ENCODE measurements at places on chromosomes 11 and 22.

DNA sequence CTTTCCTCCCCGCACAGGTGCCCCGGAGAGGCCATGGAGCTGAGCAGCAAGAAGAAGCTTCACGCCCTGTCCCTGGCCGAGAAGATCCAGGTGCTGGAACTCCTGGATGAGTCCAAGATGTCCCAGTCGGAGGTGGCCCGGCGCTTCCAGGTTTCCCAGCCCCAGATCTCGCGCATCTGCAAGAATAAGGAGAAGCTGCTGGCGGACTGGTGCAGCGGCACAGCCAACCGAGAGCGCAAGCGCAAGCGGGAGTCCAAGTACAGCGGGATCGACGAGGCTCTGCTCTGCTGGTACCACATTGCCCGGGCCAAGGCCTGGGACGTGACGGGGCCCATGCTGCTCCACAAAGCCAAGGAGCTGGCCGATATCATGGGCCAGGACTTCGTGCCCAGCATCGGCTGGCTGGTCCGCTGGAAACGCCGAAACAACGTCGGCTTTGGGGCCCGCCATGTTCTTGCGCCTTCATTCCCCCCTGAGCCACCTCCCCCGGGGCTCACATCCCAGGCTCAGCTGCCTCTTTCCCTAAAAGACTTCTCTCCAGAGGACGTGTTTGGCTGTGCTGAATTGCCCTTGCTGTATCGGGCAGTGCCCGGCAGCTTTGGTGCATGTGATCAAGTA, 1.3 kb downstream of the TIGD3 start:
- DNase-seq, result peak; percentile 39

- no peak for DNase-seq
These were observed 22.1 kb downstream of the CD6 start for GRCh38 chr11:60993615-60994014.

DNA sequence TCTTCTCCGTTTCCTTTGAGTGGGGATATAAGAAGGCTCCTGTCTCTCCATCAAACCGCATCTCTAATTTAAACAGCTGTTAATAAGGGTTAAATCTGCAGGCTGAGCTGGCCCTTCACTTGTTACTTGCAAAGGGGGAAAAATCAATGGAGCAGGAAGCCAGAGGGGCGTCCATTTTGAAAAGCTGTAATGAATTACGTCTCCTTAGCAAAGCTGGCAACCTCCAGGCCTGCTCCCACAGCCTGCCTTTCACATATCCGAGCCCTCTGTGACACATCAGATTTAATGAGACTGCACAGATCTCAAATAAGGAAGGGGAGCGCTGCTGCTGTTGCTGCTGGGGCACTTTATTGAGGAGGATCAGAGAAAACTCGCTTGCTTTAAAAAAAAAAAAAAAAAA, 320.8 kb downstream of the BLID start:
- peak; percentile 83 for DNase-seq

DNA sequence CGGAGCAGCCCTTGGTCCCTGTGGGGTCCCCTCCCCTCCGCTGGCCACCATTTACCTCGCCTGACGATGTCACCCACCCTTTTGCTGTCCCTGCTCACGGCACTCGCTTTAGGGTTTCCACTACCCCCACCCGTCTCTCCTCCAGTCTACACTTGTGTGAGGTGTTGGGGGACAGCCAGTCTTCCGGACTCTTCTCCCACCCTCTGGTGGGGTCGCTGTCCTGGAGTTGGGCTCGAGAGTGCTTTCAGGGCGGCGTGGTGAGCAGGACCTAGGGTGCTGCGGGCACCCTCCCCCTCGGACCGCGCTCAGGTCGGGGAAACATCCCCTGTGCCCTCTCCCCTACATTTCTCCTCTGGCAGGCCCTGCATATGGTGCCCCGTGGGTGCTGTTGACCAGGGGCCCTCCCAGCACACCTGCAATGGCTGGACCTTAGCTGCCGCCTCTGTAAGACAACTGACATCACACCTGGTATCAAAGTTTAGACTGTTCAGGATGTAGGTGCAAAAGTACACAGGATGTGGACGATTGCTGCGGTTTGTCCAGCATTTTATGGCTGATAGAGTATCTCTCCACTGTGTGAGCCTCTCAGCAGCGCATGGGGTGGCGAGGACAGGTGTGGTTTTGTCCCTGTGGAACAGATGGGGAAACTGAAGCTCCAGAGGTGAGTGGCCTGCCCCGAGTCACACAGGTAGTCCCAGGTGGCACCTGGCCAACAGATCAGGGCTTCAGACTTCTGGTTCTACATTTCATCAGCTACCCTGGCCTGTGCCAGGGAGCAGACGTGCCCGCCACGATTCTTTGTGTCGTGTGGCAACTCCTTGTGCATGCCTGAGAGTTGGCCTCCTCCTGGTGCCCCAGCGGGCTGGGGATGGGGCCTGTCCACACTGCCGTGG, 1.2 kb downstream of the GRK2 start:
- no peak for DNase-seq

GRCh38 chr11:27304514-27304913, 58.5 kb downstream of the CCDC34 start:
- no peak for DNase-seq

DNA sequence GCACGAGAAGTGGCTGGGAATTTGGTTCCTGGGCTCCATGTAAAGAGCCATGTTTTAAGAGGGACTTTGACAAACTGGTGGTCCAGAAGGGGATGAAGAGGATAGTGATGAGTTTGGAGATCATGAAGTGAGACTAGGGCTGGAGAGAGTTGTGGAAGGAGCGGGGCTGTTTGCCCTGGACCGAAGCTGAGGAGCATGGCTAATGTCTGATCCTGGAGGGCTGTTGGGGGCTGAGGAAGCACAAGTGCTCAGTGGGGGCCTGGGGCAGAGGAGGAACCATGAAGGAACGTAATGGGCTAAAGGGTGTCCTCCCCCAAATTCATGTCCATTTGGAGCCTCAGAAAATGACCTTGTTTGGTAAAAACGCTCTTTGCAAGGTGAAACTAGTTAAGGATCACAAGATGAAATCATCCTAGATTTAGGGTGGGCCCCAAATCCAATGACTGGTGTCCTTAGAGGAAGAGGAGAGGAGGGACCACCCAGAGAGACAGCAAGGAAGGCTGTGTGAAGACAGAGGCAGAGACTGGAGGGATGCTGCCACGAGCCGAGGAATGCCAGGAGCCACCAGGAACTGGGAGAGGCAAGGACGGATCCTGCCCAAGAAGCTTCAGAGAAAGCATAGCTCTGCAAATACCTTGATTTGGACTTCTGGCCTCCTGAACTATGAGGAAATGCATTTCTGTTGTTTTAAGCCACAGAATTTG, 107.3 kb upstream of the LMO1 start:
- no peak for DNase-seq

DNA sequence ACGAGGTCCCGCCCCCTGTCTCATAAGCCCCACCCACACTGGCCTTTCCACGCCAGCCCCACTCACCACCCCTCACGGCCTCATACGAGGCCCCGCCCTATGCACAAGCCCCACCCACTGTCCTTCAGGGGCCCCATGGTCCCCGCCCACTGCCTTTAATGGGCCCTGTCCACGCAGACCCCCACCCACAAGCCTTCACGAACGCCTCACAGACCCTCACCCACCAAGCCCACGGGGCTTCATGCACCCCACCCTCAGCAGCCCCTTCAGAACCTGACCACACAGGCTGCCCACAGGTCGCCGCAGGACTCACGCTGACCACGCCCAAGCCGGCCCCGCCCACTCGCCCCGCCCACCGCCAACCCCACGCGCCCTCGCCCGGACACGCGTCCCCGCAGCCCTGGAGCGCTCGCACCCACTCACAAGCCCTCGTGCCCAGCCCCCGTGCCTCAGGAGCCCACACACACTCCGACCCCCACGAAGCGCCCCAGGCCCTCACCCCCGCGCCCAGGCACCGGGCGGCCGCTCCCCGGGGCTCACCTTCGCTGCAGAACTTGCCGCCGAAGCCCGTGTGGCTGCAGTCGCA, 10.5 kb downstream of the NRXN2 start:
- no peak for DNase-seq

DNA sequence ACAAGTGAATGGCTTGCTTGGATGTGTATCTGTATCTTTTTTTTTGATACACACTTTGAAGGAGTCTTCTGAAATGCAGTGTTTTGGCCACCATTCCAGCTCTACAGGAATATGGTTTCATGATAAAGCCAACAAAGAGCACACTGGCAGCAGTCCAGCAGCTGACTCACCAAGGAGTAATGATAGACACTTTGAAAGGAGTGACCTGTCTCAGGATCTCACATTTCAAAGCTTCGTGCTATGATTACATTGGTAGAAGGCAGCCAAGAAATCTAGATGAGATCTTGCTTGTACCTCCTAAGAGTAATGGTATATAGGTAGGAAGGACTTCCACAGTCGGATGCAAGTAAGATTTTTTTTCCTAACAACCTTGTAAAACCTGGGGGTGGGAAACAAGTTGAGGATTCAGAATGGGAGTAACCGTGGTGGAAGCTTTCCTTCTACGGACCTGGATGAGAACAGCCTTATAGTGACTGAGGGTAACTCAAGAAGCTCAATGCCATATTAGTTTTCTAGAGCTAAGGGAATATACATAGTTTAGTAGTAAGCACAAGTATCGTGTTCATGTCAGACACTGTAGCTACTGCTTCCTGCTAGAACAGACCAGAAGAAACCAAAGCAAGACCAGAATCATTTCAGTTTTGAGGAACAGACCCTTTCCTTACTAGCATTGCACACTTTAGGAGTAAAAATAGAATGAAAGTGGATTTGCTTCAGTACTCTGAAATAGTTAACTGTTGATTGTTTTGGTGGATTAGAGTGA, 25.0 kb downstream of the MTMR3 start:
- peak; percentile 13 for DNase-seq

DNA sequence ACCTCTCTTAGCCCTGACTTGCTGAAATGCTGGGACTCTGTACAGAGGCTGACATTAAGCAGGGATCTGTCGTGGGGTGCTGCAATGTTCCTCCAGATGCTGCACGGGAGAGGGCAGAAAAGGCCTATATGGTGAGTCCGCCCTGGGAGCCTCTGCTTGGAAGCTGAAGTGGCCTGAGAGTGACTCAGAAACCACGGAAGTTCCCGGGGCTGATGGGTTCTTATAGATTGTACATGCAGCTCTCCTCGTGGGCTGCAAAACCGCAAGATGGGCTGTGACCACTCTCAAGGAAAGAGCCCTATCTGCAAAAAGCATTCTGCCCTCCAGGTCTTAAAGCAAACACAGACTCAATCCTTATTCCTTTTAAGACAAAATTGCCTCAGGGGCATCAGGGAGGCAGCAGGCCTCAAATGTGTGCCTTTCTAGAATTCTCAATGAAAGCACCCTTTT, 5.8 kb upstream of the SLC43A3 start:
- DNase-seq, result no peak

DNA sequence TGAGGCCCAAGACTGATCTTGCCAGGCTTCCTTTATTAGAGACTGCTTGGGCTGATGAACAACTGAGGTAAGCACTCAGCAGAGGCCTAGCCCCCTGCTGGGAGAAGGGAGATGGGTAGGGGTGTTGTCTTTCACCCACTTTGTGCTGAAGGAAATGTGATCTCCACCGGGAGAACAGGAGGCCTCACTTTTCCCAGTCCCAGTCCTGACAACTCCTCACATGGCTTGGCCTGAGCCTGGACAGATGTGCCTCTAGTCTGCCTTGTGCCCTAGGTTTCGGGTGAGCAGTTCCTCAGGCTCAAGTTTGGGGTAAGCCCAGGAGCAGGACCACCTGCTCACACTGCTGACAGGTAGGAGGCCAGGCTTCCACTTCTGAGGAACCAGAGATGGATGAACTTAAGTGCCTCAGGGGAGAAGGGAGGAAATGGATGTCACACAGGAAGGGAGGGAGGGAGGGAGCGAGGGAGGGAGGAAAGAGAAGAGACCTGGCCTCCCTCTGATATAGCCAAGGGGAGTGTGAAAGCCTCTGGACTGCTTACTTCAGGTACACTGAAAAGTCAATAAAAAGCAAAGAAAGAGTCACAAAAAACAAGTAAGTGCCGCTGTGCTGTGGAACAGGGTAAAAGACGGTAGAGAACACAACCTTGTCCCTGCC, 8.1 kb downstream of the CLPB start:
- DNase-seq, result no peak

DNA sequence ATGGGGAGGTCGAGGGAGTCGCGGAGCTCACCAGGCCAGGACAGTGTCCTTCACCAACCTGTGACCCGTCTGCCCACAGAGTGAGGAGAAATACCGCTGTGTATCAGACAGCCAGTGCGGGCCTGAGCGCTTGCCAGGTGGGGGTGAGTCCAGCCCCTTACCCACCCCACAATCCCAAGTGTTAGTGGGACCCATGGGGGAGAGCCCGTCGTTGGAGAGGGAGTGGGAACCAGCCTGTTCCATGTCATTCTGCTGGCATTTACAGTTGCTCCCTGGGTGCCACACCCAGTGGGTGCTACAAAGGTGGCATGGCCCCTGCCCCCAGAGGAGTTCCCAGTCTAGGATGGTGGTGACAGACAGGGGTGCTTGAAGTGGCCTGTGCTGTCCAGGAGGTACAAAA, 9.2 kb downstream of the P2RX3 start:
- DNase-seq, result no peak

DNA sequence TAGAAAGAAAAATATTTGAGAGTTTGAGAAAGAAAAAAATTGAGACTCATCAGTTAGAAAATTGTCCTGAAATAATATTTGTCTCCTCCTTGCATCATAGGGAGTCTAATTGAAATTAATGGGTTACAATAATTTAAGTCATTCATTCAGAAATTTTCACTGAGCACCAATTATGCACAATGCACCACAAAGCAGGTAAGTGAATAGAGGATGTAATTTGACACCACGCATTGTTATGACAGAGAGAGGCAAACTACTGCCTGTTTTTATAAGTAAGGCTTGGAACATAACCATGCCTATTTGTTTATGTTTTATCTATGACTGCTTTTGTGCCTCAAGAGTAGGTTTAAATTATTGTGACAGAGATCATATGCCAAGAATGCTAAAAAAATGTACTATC, 537.9 kb upstream of the FAT3 start:
- no peak for DNase-seq

DNA sequence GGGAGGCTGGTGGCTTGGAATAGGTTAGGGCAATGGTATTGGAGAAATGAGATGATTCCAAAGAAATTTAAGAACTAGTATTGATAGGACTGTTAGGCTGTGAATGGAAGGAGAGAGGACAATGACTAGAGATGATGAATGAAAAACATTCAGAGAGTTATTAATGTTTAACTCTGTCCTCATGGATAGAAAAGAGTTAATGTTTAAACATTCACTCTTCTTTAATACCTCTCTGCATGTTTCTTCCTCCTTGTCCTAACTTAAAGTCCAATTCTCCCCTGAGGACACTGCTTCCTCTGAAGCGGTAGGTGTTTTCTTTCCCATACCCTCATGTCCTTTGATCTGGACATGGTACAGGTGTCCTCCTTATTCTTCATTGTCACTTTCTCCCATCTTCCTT, 13.4 kb downstream of the CHEK1 start:
- DNase-seq, result no peak

DNA sequence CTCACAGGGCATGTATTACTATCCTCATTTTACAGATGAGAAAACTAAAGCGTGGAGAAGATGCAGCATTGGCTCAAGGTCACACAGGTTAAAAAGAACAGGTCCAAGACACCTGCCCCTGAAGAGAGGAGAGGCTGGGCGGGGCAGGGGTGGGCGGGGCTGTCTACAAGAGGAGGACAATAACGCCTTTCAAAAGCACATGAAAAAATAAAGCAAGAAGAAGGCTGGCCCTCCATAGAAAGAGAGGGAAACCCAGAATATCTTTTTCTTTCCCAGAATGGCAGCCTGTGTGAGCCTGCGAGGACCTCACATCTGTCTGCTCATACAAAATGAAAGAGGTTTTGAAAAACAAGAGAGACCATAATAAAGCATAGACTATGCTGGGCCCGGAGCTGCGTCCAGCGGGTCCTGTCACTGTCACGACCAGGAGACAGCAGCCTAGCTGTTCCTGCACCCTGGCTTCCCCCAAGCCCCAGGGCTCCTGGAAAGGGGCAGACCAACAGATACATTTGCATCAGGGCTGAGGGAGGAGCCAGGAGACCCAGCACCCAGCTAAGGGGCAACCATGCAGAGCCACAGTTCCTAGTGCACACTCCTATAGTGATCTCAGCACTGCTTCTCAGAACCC, 61.6 kb downstream of the DSCAML1 start:
- DNase-seq, result peak; percentile 44
